Type B pancreatic cell (in vitro differentiated cells): ENCODE measurements at places on chromosomes 6 and 20.

DNA sequence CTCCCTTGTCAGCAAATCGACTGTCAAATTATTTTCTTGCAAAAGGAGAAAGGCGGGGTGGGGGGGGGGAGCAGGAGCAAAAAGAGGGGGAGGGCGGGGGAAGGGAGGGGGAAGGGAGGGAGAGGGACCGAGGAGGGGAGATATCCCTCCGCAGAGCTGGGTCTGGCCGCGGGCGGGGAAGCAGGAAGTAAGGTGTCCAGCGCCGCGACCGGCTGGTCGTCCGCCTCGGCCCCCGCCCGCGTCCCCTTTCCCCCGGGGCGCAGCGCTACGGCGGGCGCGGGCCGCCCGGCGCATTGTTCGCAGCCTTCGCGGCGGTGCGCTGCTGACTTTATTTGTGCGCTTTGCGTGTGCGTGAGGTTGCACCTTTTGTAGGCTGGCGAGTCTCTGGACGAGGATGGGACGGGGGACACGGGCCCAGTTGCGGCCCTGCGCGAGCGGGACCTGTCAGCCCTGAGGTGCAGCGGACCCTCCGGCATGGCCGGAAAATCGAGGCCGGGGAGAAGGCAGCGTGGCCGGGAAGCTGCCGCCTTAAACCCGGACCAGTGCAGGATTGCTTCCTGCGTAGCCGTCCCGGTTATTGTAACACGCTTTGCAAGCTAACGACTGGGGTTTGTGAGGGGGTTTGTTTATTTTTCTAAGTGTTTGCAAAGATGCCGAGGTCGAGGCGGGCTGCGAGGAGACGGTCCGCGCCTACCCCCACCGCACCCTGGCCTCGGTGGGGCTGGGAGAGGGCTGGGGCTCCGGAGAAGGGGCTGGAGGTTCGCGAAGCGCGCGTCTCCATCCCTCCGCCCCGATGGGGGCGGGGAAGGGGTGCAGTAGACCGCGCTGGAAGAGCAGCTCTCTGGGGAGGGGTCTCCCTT lies 675 bp upstream of the TRERF1 start:
- peak overlapping the region; percentile 88 for H3K27ac ChIP-seq
- H3K27me3 ChIP-seq = peaks cover 3% of the 10 kb centered on the region
- peaks cover 6% of the 10 kb centered on the region for H3K36me3 ChIP-seq
- DNase-seq = peak; percentile 83

- DNase-seq = peak; percentile 40
- H3K27me3 ChIP-seq = no peaks in the 10 kb centered on the region
- H3K4me1 ChIP-seq = no peaks in the 10 kb centered on the region
- no peaks in the 10 kb centered on the region for H3K36me3 ChIP-seq
Observed at GRCh38 chr20:57661746-57662455, 41.7 kb upstream of the ZBP1 start.

DNA sequence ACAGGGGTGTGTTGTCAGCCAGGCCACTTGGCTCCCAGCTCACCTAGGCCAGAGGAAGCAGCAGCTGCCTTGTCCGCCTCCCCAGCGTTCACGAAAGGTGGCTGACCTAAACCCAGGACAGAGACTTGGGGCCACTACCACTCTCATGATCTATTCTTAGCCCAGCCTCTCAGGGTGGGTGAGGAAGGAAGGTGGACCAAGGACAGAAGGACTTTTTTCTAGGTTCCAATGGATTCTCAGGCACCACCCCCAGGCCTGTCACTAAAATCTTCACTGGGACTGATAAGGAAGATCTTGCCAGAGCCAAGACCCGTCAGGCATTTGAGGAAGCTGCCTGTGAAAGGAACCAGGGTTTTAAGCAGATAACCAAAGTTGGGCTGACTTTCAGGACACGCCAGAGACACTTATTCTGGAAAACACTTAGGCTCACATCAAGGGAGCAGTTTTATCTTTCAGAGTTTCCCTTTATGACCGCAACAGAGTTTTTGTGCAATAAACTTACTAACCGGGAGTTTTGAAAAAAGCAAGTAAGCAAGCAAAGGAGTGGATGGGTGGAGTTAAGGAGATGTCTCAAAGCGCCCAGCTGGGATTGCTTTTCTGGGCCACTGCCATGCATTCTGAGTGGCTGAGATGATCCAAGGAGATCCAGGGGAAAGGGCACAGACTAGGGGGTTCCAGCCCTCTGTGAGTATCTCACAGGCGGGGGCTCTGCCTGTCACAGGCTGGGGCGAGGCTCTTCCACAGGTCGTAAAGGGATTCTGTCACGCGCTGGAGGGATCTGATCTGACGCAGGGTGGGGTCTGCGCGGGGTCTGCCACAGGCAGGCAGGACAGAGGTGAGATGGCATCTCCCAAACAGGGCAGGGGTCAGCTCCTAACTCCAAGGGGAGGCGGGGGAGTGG lies 989 bp downstream of the FITM2 start:
- peaks cover 4% of the 10 kb centered on the region for H3K27me3 ChIP-seq
- H3K36me3 ChIP-seq = no peaks in the 10 kb centered on the region
- H3K27ac ChIP-seq = peak overlapping the region; percentile 86
- no peak for DNase-seq
- H3K4me3 ChIP-seq = peak overlapping the region; percentile 94
- H3K4me1 ChIP-seq = peaks cover 9% of the 10 kb centered on the region

DNA sequence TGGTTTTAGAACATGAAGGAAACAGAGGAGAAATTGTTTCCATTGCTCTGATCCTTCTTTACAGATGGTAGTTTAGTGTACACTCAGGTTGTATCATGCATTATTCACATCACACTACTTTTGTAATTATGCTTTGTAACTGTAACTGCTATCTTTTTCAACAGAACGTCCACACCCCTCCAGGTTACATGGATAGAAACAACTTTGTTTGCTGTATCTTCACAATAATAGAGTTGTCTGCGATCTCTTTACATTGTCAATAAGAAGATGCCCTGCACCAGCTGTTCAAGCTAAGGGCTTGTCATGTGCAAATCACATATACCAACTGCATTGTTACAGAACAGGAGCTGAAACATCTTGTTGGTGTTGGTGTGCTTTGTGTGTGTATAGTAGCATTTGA lies 67.9 kb upstream of the MAP7 start:
- no peak for DNase-seq
- H3K27ac ChIP-seq = no peak overlapping the region
- no peaks in the 10 kb centered on the region for H3K27me3 ChIP-seq
- H3K4me1 ChIP-seq = no peaks in the 10 kb centered on the region

DNA sequence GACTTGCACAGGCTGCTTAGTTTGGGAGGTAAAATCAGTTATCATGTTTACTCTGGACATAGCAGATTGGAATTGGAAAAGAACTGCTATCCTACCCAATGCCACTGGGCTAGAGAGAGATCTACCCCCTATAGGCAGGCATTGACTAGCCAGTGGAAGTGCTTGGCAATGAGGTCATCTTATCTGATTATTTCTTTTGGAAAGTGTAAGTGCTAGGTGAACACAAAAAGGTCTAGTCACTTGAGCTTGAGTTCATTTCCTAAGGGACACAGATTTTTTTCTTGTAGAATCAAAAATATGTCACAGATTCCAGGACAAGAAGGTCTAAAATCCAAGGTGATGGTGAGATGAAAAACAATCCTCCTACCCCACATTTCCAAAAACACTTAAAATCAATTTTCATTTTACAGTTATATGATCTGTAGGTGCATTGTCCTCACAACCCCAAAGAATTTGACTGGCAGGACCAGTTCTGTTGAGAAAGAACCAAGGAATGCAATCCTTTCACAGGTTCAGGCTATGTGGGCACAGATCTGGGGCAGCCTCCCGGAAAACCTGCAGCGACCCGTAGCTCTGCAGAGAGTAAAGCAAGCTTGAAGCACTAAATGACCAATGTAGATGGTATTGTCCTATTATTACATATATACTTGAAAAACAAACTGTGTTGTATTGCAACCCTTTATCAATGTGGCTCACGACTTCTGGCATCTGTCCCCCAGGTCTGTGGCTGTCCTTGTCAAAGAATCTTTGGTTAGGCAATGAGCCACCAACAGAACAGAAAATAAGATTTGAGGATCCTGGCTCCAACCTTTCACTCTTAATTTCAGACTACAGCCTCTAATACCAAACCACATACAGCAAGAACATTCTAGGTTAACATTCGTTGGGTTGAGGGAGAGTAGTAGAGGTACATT lies 67.3 kb upstream of the ADTRP start:
- no peaks in the 10 kb centered on the region for H3K27me3 ChIP-seq
- no peak overlapping the region for H3K4me3 ChIP-seq
- no peak for DNase-seq
- no peak overlapping the region for H3K27ac ChIP-seq
- H3K36me3 ChIP-seq = no peaks in the 10 kb centered on the region

- H3K27me3 ChIP-seq = no peaks in the 10 kb centered on the region
- H3K36me3 ChIP-seq = no peaks in the 10 kb centered on the region
- no peaks in the 10 kb centered on the region for H3K4me1 ChIP-seq
- no peak overlapping the region for H3K27ac ChIP-seq
Observed at GRCh38 chr6:4388675-4389074, 253.3 kb upstream of the ECI2 start.
